Hippocampal formation (tissue), 2 donors: ENCODE measurements at places on chromosomes 12 and 14.

DNA sequence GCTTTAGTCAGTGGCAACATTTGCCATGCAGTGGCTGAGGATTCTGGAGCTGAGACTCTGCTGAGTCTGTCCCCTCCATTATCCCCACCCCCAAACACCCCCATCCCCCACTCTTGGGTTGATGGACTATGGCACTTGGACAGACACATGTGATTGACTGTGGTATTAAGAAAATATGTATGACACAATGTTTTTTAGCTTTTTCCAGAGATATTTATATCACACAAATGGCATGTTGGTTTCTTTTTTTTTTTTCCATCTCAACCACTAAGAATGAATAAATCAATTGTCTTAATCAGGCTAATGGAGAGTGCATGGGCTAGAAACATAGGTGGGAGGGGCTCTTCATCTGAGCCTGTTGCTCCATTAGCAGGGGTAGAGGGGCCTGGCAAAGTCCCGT, 30.7 kb upstream of the MAP1LC3B2 start:
- DNase-seq = no peak

DNA sequence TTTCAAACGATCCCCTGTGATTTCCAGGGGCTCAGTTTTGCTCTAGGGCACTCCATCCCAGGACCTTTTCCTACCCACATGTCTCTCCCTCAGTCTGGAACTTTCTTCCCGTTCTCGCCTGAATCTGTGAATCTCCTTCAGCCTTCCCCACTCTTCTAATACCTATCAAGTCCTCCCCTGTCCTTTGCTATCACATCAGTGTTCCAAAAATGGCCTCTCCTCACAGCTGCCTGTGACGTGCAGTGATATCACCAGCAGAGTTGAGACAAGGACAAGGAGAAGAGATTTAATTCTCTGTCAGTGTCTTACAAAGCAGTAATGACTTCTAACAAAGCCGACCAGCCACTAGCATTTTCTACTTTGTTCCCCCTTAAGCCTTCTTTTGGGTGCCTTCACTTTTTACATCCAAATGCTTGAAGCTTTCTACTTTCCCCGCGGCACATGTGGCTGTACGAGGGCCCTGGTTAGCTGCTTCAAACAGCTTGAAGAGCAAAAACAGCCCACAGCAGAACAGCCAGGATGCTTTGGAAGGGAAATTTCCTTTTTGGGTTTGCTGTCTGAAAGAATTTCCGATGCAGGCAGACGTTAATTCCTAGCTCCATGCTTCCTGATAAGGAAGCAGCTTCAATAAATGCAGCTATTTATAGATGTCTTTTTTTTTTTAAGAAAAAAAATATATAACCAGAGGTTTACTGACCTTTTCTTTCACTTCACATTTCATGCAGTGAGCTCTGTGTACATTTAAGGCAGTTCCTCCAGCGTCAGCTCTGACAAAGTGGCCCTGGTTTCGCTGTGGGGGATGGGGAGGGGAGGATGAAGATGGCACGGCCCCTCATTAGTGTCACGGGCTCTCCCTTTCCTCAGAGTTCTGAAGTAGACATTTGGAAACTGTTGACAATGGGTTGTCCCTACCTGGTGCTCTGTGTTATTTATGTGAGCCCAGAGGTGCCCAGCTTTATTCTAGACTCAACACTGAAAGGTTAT, 109.3 kb downstream of the ETV6 start:
- DNase-seq = peak; percentile 7

- no peak for DNase-seq
Observed at GRCh38 chr12:25705261-25705660, 152.2 kb upstream of the LMNTD1 start.

- no peak for DNase-seq
Observed at GRCh38 chr12:5455045-5455444, 23.1 kb downstream of the NTF3 start.

DNA sequence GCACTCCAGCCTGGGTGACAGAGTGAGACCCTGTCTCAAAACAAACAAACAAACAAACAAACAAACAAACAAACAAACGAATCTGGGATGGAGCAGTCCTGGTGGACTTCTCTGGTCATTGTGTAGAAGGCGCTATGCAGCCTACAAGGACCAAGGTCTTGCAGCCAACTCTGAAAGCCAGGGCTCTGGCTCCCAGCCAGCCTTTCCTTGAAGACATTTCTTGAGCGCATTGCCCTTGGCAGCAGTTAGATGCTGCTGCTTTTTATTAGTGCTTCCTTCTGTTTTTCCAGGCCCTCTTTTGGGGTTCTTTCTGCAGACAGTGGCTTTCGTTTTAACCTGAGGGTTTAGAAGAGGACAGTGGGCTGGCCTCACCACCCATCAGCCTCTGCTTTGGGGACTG, 20.2 kb downstream of the CCDC177 start:
- DNase-seq = no peak

DNA sequence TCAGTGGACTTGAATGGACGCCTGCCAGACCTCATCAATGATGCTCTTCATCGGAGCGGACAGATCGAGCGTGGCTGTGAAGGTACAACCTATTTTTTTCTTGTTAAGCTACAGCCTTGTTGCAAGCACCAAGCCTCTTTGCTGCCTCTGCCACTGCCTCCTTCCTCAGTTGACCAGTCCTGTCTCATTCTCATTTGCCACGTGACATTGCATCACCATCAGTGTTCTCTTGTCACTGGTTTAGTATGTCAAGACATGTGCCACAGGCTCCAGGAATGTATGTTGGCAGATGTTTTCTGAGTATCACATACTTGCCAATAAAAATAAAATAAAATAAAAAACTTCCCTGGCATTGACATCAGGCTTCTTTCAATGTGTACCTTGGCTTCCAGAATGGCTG, 798.1 kb downstream of the NRXN3 start:
- no peak for DNase-seq

DNA sequence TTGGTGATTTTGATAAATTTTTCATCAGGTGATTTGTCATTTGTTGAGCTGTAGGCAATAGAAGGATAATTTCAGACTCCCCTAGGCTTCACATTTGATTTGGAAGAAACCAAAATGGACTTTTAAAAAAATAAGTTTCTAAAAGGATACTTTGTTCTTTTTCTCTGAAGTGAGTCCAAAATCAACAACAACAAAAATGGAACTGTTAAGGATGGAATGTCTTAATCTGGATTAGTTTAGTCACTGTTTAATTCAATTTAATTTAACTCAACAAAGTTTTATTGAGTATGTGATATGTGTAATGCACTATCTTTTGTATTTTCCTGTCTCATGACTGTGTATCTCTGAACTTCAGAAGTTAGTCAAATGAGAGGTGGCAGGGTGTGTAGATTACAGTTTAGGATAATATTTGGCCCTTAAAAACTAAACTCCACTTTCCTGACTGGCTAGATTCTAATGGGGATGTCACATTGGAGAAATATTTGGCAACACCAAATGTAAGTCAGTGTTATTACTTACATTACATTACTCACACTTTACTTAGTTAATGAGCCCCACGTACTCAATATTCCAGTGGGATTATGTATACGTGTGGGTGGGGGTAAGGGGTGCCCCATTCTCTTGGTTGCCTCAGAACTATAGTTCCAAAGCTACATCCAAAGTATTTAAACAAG, 209.7 kb downstream of the BCAT1 start:
- DNase-seq = no peak

DNA sequence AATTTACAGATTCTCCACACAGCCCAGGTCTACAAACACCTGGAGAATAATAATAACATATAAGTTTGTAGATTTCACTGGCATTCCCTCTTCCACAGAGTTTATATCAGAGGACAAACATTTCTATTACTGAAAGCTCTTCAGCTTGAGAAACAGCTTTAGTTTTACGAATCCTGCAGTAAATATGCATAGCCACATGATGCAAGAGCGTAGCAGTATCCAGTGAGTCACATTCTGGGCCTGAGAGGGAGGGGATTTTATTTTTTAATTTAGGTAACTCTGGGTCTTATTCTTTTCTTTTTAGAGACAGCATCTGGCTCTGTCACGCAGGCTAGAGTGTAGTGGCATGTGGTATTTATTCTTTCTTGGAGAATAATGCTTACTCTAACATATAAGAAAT, 1002.8 kb downstream of the TRHDE start:
- no peak for DNase-seq

DNA sequence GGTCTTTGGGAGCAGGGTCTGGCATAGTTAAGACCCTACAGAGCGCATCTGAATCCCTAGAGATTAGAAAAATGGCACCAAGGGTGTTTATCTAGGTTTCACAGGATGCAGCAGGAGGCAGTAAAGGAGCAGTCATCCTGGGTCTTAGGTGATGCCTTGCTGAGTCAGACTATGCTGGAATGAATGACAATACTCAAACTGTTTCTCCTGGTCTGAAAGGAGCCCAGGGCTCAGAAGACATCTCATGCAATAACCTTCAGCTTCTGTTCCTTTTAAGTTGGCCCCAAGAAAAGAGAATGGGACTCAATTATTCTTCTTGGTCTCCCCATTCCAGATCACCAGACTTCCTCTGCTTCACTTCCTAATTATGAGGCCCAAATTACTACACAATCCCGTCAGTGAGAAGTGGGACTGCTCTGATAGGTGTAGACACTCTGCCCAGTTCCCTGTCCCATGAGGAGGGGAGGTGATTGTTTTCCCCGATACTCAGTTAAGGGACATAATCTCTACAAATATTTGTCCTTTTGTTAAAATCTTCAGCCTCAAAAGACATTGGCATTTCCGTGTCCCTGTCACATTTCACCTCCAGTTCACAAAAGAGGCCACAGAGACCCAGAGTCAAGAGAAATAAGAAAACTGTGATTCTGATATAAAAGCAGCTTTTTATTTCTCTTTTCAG, 14.8 kb upstream of the APOF start:
- no peak for DNase-seq

DNA sequence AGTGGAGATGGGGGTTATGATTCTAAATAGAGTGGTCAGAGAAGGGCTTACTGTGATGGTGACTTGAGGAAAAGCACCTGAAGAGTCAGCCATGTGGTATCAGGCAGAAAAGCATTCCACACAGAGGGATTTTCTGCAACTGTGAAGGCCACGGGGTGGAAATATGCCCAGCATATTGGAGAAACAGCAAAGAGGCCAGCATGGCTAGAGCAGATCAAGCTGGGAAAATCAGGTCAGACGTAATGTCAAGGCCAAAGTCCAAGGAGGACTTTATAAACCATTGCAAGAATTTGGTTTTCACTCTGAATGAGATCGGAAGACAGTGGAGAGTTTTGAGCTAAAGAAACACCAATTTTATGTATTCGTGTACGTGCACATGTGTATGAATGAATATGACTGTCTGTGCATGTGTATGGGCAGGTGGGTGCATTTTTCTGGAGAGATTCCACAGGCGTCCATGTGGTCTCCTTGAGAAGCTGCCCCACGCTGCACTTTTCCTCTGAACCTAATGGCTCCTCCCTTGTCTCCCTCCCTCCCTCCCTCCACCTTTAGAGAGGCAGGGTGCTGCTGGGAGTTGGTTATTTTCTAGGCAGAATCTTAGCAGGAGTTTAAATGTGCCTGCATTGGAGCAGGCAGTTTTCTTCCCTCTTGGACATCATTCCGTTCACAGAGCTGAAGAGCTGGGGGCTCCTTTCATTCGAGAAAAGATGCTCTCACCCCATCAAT, 97.4 kb upstream of the PPP4R3A start:
- no peak for DNase-seq

GRCh38 chr14:40806471-40806870, 800.2 kb upstream of the LRFN5 start:
- DNase-seq = no peak

- no peak for DNase-seq
Observed at GRCh38 chr12:94322346-94322745, 137.3 kb downstream of the CEP83 start.

GRCh38 chr14:85016496-85016895, 513.4 kb upstream of the FLRT2 start:
- DNase-seq = no peak

GRCh38 chr12:130880411-130880885, 8.6 kb downstream of the RAN start:
- DNase-seq = no peak

DNA sequence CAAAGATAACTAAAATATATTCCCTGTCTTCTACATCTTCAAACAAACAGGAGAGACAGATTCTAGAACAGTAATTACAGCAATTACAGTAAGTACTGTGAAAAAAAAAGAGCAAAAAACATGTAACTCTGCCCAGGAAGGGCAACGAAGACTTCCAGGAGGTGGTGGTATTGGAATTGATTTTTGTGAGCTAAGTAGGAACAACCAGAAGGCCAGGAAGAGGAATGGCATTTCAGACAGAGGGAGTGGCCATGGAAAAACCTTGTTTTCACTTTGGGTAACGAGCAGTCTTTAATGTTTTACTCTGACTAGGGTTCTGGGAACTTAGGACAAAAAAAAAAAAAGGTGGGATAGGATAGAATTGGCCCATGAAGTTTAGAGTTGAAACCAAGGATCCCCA, 196.3 kb upstream of the PLEKHG7 start:
- DNase-seq = no peak

- DNase-seq = no peak
Observed at GRCh38 chr12:124254126-124254525, 40.8 kb upstream of the RFLNA start.

GRCh38 chr12:92089559-92089958, 56.1 kb downstream of the BTG1 start:
- DNase-seq = no peak

DNA sequence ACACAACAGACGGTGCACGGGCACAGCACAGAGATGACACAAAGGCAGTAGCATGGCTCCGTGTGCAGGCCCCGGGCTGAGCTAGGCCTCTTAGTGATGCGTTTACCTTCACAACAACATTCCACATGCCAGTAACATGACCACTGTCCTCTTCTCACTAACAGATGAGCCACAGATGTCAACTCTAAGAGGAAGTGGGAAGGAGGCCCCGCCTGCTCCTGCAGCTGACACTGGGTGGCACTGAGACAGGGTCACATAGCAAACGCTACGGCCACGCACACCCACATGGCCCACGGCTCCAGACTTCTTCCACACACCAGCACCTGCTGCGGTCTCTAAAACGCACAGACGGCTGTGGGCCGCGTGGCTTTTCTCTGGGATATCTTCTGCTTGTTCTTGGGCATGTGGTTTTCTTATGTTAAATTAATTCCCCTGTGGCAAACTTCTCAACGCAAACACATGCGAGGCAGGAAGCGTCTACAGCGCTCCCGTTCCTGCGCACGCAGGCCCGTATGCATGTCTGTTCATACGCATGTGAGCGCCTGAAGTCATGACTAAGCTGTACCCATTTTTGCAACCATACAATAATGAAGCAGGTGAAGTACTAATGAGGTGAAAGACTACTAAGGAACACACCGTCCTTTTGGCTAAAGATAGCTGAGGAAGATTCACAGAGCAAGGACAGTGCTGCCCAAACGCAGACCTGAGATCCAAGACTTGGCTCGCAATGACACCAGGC, 26.8 kb downstream of the AMN start:
- no peak for DNase-seq
